ENCODE measurements at places on chromosomes 2 and 18. TPM values are rescaled to one million over a fixed set of nuclear protein-coding genes. Genes with fewer than 3 reads are reported as not detected.

ZNF892 gene
- polyA plus RNA-seq: 0.66 TPM

MAP4K4 gene
- 18.1 TPM for polyA plus RNA-seq

IL1R2 gene
- 1.6 TPM for polyA plus RNA-seq

DAW1 gene
- polyA plus RNA-seq: not detected

GNLY gene
- 2.1 TPM for polyA plus RNA-seq

IRS1 gene
- 1.6 TPM for polyA plus RNA-seq

CPO gene
- 2.2 TPM for polyA plus RNA-seq

RAB27B gene
- polyA plus RNA-seq: 4.1 TPM

SKOR2 gene
- not detected for polyA plus RNA-seq

ADCYAP1 gene
- polyA plus RNA-seq: not detected

SATB2 gene
- 33.9 TPM for polyA plus RNA-seq

FN1 gene
- 302 TPM for polyA plus RNA-seq

INO80D gene
- polyA plus RNA-seq: 11.6 TPM

BMP10 gene
- not detected for polyA plus RNA-seq

ASB18 gene
- not detected for polyA plus RNA-seq

ONECUT2 gene
- 6.5 TPM for polyA plus RNA-seq

ERFE gene
- 1.8 TPM for polyA plus RNA-seq

NOSTRIN gene
- polyA plus RNA-seq: 35.5 TPM
